Urinary bladder (tissue), 4 donors: ENCODE measurements at places on chromosomes 16 and 17. TPM values are rescaled to one million over a fixed set of nuclear protein-coding genes. Genes with fewer than 3 reads are reported as not detected.
A peak's percentile ranks its signal among the peaks of the same experiment; 100 is the strongest.

RAMP2 gene
- 16.0 TPM for total RNA-seq

DNA sequence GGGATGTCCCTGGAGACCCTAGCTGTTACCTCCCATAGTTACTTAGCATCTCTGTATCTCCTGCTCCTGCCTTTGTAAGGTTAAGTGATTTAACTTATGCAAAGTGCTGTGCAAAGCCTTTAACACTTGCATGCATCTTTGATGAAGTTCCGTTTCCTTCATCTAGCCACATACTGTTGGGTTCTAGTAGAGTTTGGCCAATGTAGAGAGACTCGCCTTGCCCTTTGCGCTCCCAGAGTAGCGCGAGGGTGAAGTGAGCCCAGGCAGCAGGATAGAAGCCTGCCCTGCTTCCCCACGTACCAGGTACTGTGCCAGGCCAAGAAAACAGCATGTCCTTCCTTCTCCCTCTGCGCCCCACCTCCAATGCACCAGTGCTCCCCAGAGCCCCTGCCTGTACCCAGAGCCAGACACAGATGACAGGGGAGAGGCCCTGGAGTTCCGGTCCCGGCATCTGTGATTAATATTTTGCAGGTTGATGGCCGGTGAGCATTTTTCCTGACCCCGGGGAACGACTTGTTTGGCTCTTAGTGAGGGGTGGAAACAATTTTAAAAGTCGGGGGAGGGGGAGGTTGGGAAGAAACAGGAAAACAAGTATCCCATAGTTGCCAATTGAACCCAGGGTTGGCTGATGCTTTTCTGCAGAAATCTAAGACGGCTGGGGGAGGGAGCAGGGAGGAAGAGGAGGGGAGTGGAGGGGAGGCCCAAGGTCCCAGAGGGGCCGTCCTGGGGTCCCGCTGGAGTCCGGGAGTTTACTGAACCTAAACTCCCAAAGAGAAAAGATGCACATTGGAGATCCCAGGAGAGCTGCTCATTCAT, 13.1 kb upstream of the CDC42EP4 start:
- no peak for DNase-seq

GRCh38 chr16:30664616-30665109, 6.4 kb downstream of the FBRS start:
- no peak for DNase-seq

- DNase-seq, result no peak
Measured at GRCh38 chr16:77469634-77470033, 34.8 kb upstream of the ADAMTS18 start.

DNA sequence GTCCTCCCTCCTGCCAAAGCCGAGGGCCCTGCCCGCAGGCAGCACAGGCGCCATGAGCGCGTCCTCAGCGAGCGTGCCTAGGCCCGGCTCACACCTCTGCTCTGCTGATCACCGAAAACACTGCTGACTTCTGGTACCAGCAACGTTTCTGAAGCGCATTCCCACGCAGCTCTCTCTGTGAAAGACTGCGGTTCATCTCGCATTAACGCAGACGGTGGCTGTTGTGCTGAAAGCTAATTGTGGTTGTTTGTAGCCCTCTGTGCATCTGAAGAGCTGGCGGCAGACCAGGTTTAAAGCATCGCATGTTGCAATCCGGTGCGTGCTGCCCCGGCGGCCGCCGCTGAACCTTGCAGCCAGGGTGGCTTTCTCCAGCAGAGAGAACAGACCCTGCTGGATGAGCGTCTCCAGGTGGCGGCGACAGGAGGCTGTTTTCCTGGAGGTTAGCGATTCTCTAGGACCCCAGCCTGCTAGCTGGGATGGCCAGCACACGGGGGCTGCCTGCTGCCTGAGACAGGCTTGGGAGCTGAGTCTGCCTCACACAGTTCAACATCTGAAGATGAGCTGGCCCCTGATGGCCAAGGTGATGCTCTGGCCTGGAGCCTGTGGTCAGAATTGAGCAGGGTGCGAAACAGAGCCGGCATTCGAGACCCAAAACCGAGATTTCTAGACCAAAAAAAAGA, 49.8 kb upstream of the CHMP6 start:
- DNase-seq, result no peak

UMOD gene
- total RNA-seq, result not detected

DNA sequence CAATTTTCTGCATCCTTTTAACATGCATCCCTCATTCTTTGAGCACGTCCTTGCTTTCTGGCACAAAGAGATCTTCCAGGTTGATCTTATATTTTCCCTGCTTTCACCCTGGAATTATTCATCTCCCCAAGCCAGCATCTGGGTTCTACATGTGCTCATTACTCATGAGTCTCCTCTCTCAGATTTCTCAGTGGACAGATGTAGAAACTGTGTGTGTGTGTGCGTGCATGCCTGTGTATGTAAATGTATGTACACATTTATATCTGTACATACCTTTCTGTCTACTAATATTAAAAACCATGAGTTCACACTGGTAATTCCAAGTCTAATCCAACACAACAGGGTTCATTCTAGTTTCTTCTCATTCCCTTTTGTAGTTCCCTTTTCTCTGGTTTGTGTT, 41.9 kb upstream of the NSRP1 start:
- no peak for DNase-seq

DNA sequence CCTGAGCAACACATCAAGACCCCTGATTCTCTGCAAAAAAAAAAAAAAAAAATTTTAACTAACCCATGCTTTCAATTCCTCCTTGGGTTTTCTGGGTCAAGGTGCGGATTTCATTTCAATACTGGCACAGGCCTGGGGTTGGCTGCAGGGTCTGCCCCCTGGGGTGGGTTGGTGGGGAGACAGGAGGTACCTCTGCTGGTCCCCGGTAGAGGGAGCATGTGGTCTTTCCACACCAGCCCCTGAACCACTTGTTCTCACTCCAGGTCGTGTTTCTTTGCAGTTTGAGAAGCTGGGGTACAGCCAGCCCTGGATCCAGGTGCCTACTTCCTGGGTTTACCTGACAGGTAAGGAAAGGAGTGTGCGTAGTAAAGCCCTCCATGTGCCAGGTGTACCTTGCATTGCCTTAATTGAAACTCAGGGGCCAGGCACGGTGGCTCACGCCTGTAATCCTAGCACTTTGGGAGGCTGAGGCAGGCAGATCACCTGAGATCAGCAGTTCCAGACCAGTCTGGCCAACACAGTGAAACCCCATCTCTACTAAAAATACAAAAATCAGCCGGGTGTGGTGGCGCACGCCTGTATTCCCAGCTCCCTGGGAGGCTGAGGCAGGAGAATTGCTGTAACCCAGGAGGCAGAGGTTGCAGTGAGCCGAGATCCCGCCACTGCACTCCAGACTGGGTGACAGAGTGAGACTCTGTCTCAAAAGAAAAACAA, 21.8 kb downstream of the SDR42E2 start:
- no peak for DNase-seq

TBC1D3B gene
- total RNA-seq, result 2.1 TPM

DNA sequence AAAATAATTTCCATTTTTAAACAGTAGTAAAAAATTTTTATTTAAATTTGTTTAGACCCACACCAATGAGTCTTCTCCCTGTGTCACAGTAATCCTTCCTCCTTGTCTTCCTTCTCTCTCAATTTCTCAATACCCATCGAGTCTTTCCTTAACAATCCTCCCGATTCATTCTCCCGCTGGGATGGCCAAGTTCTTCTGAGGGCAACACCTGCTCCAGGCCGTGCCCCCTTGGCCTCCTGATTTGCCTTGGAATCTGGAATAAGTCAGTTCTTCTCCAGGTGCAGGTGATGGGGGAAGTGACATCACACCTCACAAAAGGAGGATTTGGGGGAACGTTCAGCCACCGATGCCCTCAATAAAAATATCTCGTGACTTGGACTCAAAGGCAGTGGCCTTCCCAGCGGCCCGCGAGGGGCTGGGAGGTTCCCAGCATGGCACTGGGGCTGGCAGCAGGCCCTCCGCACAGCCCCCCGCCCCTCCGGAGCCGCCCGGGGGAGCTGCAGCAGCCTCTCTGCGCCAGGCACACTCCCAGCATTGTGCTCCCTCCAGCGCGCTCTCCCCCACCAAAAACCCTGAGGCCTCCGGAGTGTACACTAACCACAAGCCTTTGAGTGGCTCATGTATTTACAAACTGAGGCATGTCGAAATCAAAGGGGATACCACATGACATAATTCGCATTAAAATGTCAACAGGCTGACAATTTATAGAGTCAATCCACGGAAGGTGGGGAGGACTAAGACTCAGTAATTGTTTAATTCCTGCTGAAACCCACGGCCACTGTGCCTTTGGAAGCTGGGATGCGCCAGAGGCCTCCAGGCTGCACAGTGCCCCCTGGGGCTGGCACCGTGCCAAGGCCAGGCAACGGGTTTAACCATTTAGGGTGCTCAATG, 120.5 kb downstream of the ZFHX3 start:
- DNase-seq, result peak; percentile 78

- peak; percentile 99 for DNase-seq
Measured at GRCh38 chr17:40287494-40288369, at the start of gene CDC6. CDC6 (plus strand) TSS chr17:40287879; CDS start chr17:40289421, 1,542 bp downstream.

DNA sequence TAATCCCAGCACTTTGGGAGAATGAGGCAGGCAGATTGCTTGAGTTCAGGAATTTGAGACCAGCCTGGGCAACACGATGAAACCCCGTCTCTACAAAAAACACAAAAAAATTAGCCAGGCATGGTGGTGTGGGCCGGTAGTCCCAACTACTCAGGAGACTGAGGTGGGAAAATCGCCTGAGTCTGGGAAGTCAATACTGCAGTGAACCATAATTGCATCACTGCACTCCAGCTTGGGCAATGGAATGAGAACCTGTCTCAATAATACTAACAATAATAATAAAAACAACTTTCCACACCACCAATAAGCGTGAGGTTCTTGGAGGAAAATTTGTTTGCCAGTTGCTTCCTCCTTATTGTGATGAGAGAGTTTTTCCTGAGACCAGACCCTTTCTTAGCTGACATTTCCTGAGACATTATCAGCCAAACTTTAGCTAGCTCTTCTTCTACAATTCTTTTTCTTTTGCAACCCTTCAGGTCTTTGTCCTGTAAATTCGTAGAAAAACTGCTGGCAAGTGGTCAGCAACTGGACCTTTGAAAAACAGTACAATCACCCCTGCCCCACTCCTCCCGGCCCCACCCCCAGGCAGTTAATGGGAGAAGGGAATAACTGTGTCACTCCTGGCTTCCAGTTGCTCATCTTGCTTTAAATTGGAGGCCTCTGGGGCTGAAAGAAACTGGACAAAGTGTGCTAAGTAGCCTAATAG, 3.5 kb upstream of the EZH1 start:
- no peak for DNase-seq

KRTAP2-3 gene
- total RNA-seq, result not detected

CRHR1 gene
- 0.26 TPM for total RNA-seq

DNA sequence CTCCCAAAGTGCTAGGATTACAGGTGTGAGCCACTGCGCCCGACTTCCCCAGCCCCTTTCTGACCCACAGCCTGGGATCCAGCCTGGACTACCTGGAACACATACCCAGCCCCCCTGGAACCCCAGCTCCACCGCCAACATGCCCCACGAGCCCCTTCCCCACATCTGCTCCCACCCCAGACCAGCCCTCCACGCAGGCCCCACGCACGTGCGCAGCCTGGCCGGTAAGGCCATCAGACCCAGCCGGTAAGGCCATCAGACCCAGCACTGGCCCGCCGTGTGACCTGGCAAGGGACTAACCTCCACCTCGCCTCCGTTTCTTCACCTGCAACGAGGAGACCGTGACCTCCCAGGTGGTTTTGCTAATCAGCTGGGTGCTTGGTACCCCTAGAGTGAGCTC, 46.5 kb downstream of the RPH3AL start:
- no peak for DNase-seq

DNA sequence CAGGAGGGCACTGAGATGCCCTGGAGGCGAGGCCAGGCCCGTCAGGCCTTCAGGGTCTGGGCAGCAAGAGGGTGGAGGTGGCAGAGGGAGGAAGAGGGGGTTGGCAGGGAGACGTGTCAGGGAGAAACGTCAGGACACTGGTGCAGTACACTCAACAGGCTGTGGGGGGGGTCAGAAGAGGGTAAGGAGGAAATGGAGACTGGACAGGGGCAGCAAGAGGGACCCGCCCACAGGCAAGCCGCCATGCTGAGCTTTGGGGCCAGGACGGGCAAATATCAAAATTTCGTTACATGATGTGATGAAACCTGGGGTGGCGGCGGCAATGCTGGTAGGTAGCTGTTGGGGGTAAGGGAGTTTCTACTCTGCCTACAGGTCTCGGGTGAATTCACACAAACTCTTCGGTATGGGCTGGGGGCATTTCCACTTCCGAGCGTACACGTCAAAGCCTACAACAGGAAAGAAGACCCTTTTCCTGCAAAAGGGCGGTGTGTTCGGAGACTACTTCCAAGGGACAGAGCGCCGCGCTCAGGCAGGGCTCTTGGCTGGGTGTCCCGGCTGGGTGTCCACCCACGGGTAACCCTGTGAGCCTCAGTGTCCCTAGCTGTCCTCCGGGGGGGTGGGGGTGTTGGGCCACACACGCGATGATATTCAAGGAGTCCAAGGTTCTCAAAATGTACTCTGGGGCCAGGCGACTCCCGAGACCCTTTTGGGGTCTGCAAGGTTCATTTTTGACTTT, 43.3 kb upstream of the ATP2A3 start:
- no peak for DNase-seq

- no peak for DNase-seq
Measured at GRCh38 chr16:85237817-85238216, 125.5 kb upstream of the CIBAR2 start.

DNA sequence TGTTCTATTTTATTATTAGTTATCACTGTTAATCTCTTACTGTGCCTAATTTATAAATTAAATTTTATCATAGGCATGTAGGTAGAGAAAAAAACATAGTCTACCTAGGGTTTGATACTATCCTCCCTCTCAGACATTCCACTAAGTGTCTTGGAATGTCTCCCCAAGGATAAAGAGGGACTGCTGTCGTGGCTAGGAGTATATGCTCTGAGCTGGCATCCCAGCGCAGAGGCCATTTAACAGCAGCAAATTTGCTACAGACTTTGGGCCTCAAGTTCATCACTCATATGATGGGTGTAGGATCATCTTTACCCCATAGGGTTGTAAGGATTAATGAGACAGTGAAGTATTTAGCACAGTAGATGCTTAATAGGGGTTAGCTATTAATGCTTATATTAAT, 56.7 kb downstream of the ZFHX3 start:
- DNase-seq, result no peak

FOXN1 gene
- 0.11 TPM for total RNA-seq

USH1G gene
- total RNA-seq, result 0.53 TPM

NRN1L gene
- not detected for total RNA-seq

TMC5 gene
- total RNA-seq, result 0.32 TPM

- DNase-seq, result no peak
Measured at GRCh38 chr17:31859487-31860008, 504 bp upstream of the COPRS start.

DNA sequence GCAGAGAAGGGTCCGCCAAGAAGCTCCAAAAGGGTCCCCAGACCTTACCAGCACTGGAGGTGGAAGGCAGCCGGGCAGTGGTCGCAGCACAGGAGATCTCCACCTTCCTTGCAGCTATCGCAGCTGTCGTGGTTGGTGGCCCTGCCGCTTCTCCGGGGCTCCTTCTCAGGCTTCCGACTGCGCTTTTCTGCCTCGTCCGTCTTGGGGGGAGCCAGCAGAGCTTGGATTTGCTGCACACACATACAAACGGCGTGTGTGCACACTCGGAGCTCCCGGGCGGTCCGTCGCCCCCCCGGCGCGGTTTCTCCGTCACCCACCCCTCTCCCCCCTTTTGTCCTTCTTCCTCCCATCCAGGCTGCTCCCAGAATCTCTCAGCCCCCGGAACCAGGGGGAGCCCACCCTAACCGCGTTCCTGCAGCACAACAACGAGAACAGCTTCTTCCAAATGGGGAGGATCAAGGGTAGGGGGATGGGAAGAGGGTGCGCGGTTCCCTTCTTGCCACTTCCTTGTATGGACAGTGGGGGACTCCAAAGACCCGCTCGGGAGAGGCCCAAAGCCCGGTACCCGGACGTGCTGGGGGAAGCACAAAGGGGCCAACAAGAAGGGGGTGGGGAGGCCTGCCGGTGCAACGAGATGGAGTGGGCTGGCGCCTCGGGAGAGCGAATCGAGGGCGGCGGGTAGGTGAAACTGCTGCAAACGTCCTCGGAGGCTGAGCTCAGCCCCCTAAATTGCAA, 1.1 kb downstream of the PHF12 start:
- no peak for DNase-seq
